ENCODE measurements at places on chromosomes 2 and 18.

- no peak for DNase-seq
Measured at GRCh38 chr2:226802573-226802972, 3.0 kb upstream of the IRS1 start.

DNA sequence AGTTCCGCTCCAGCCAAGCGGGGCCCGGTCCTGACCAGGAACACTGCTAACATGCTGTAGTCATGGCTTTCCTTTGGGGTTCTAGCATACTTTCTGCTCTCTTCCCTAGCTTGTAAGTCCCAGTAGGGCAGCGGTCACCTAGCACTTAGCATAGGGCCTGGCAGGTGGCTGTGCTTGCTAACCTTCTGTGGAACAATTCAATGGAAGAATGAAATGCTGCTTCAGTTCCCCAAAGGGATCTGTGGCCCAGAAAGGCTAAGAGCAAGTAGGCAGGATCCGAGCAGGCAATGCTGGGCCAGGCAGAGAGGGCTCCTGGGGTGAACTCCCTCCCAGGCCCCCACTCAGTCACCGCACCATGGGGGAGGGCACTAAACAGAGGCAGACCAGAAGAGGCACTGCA, 266.8 kb downstream of the CELF4 start:
- no peak for DNase-seq

GRCh38 chr2:182548031-182548950, 121.5 kb upstream of the PDE1A start:
- no peak for DNase-seq

DNA sequence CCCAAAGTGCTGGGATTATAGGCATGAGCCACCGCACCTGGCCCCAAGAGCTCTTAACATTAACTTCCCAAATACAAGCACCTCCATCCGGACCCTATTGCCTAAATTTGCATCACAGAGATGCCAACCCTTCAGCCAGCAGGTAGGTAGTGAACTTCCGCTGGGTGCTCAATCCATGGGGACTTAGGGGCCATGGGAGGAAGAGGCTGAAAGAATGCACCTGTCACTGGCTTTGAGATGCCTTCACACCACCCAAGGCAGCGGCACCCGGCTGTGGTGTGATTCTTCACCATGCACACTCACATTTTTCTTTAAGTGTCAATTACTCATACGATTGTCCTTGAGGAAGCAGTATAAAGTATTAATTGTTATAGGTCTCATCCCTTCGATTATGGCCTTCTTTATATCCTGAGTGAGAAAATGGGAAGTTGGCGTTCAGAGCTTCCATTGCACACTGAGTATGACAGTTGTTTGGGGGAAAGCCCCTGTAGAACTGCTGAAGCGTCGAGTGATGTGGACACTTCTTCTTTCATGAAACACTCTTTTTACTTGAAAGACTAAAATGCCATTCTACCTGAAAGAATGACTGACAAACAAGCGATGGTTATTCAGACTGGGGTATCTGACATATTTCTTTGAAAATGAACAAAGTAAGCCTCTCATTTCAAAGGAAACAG, 51.8 kb upstream of the BIN1 start:
- no peak for DNase-seq

- no peak for DNase-seq
Measured at GRCh38 chr2:66110608-66111007, 324.3 kb upstream of the MEIS1 start.

DNA sequence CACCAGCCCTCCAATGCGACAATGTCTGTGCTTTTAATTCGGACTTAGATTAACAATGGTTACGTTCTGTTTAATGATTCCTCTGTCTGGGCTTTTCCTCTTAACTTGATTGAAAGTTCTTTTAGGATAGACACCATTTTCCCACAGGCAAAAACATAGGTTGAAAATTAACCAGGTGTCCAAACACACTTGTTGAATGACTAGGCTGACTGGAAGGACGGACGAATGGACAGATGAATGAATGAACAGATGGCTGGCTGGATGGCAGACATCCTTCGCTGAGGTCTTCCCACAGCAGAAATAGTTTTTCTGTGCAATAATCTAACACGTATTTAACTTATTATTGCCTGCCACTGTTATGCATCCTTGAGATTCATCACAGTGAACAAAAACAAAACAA, 298.8 kb downstream of the SRBD1 start:
- no peak for DNase-seq

- DNase-seq = no peak
Measured at GRCh38 chr2:139556789-139557188, 776.6 kb upstream of the NXPH2 start.

DNA sequence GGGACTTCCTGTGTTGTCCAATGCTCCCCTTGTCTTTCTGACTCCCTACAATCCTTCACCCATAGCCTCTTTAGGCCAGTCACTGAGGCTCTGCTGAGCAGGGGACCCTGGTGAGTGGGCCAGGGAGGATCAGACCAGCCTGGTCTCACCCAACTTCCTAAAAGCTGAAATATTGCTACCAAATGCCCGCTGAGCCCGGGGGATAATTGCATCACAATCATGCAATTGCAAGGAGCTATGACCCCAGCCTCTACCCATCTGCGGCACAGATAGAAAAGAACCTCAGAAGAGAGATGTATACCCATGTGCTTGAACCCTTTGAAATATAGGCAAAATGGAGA, 3.7 kb upstream of the SP100 start:
- no peak for DNase-seq

- no peak for DNase-seq
Measured at GRCh38 chr2:239886781-239887180, 138.4 kb downstream of the NDUFA10 start.

DNA sequence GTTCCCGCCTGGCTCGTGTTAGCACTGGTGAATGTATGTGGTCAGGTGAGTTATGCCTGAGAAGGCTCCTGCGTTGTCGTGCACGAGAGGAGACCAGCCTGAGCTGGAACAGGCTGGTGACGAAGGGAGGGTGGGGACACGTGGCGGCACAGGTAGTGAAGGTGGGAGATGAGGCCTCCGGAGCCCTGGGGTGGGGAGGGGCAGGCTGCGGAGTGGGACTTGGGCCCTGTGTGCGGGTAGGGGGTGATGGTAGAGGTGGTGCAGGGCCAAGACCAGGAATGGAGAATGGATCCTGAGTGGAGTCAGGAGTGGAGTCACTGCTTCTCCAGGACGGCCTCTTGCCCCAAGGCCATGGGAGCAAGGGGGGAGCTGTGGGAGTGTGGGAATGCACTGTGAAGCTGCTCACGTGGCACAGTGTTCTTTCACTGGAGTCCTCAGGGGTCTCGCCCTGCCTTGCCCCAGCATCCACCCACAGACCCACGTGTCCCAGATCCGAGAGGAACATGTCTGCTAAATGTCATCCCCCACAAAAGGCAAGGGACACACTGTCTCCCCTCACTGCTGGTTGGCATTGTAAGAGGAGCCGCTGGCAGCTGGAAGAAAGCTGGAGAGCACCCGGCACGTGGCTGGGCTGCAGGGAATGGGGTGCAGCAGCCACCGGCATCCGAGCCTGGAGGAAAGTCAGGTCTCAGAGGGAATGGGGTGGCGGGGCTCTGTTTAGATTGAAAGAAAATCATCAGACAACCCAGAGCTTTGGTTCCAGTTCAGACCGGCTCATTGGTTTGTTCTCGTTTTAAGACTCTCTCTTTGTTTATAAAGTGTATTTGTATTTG, 63.7 kb downstream of the CYP26B1 start:
- DNase-seq = no peak

DNA sequence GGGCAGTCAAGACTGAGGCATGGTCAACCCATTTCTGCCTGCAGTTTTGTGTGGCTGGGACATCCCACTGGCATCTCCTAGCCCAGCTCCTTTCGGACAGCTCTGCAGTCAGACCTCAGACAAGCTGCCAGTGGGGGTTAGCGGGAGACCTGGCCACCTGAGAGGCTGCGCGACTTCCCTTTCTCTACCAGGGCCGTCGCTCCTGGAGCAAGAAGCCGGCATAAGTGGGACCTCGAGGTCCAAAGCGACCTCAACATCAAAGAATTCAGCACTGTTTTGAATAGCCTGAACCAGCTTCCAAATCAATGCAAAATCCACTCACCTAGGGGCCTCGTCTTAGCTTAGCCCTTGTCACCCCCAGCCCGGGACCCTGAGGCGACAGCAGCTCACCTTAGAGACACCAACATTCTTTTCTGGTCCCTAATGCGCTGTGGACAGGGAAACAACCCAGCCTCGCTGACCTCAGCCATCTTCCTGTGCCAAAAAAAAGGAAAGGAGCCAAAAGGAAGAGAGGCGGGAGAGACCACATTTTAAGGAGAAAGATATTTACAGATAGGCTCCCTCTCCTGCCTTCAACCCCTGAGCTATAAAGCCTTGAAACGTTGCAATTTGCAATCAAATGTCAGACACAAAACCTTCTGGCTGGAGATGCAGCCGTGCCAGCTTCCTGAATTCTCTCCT, 81.2 kb downstream of the GFPT1 start:
- no peak for DNase-seq

- no peak for DNase-seq
Measured at GRCh38 chr2:123915380-123915779, 109.7 kb upstream of the CNTNAP5 start.

- DNase-seq = no peak
Measured at GRCh38 chr2:51673628-51674027, 641.7 kb upstream of the NRXN1 start.

GRCh38 chr2:240601831-240602160, 15.3 kb downstream of the CAPN10 start:
- no peak for DNase-seq

DNA sequence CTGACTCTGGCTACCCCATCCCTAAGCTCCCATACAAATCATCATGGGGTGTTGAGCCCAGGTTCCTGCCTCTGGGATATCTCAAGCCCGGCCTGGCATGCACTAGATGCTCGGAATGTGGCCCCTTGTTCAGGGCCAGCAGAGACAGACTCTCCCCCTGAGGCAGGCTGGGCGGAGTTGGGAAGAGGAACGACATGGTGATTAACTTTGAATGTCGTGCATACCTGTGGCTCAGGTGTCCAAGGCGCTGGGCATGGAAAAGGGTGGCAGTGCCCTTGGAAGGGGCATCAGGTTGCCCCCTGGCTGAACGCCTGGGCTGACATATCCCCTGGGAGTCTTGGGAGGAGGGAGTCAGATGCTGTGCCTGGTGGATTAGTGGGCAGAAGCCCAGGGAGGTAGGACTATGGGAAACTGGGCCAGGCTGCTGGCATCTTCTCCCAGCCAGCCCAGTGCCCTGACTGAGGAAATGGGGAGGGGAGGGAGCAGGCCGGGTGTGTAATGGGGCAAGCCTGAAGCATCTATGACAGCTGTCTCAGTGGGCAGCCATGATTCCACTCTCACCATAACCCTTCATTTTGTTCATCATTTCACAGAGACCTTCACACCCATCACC, 57.8 kb upstream of the OTOF start:
- no peak for DNase-seq

GRCh38 chr18:76351961-76352581, 143.0 kb downstream of the ZNF516 start:
- no peak for DNase-seq

GRCh38 chr2:20381457-20381856, 30.8 kb upstream of the PUM2 start:
- no peak for DNase-seq

DNA sequence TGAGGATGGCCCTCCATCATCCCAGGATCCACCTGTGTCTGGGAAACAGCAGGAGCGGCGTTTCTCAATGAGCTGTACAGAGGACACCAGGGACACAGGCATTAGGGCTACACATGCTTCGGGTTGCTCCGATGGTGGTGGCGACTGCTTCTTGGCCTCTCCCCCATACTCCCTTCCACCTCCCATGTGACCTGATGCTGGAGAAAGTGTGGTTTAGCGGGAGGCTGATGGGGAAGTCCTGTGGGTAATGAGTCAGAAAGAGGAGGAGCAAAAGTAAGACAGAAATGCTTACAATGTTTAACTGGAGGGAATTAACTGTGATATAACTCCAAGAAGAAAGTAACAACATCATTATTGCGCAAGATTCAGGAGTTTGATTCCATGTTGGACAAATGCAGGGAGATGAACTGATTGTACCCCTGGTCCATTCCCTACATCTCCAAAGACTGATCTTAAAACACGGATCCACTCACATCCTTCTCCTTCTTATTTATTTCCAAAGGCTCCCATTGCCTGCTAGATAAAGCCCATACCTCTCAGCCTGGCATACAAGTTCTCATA, 186.6 kb downstream of the NRP2 start:
- no peak for DNase-seq

GRCh38 chr2:164705412-164706167, 84.3 kb upstream of the GRB14 start:
- no peak for DNase-seq

DNA sequence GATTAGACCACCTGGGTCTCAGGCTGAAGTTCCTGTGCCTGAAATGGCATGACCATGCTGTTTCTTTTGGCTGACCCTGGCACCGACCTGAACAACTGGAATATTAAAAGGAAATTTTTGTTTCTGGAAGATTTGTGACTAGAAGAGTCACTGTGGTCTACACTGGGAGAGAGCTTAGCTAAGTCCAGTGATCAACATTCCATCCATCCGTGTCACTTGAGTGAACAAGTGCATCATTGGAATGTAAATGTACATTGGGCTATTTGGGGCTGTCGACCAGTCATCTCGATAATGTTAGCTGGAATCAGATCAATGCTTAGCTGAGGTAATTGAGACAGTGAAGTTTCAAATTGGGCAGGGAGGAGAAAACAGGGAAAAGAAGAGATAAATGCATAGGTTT, 95.4 kb upstream of the CCDC85A start:
- DNase-seq = no peak

DNA sequence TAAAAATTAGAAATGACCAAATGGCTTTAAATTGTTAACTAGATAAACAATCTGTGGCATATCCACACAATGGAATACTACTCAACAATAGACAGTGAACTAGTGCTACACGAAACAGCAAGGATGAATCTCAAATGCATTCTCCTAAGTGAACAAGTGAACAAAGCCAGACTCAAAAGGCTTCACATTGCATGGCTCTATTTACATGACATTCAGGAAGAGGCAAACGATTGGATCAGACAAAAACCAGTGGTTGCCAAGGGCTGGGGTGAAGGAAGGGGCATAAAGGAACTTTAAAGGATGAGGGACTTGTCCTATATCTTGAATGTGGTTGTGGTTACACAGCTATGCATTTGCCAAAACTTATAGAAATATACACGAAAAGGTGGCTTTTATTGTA, 184.3 kb downstream of the RPIA start:
- DNase-seq = no peak

- no peak for DNase-seq
Measured at GRCh38 chr18:62883937-62884735, 168.8 kb downstream of the PHLPP1 start.

DNA sequence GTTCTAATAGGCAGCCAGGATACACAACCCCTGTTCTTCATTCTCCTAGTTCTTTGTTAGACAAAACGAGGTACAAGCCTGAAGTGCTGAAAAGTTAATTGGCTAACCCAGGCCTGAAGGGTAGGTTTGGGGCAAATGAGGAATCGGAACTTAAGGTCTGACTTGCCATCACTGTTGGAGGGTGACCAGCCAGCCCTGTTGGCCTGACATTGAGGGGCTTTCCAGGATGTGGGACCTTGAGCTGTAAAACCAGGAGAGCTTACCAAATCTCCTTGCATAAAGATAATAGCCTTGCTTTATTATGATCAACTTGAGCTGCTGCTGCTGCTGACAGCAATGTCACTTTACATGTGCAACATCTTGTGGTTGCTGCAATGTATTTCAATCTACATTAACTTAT, 256.0 kb downstream of the VAPA start:
- no peak for DNase-seq

- no peak for DNase-seq
Measured at GRCh38 chr2:31987454-31988220, 23.2 kb downstream of the MEMO1 start.
